Kidney epithelial cell (primary cell): ENCODE measurements at places on chromosomes 13 and 19. TPM values are rescaled to one million over a fixed set of nuclear protein-coding genes. Genes with fewer than 3 reads are reported as not detected.

DNA sequence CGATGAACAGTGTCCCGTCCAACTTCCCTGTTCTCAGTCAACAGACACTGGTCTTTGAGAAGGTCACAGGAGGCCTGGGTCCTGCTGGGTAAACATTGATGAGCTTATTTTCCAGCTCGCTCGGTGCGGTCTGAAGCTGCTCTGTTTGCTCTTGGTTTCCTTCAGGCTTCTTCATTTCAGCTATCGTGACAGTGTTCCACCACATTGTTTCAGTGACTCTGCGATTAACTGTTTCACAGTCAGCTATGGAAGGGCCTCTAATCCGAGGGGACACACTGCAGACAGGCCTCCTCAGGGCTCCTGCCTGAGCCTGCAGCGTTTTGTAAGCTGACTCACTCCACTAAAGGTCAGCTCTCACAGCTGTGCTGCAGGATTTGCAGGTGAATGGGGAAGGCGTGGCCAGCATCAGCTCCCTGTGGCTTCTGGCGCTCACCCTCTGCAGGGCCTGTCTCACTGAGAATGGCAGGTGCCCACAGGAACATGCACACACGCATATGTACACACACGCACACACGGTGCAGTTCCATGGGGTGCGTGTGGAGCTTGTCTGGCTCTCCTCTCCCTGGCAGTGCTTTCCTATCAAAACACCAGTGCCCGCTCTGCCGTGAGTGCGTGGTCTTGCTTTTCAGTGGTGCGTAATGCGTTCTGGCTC lies 62.9 kb upstream of the MCF2L start:
- no peak for DNase-seq

GRCh38 chr13:73433890-73434289 lies 375.1 kb downstream of the KLF5 start:
- no peak for DNase-seq

GRCh38 chr13:102580552-102581169 lies 16.1 kb upstream of the TPP2 start:
- DNase-seq = no peak

- no peak for DNase-seq
Measured at GRCh38 chr13:49444524-49445395, 686 bp downstream of the SETDB2 start.

DNA sequence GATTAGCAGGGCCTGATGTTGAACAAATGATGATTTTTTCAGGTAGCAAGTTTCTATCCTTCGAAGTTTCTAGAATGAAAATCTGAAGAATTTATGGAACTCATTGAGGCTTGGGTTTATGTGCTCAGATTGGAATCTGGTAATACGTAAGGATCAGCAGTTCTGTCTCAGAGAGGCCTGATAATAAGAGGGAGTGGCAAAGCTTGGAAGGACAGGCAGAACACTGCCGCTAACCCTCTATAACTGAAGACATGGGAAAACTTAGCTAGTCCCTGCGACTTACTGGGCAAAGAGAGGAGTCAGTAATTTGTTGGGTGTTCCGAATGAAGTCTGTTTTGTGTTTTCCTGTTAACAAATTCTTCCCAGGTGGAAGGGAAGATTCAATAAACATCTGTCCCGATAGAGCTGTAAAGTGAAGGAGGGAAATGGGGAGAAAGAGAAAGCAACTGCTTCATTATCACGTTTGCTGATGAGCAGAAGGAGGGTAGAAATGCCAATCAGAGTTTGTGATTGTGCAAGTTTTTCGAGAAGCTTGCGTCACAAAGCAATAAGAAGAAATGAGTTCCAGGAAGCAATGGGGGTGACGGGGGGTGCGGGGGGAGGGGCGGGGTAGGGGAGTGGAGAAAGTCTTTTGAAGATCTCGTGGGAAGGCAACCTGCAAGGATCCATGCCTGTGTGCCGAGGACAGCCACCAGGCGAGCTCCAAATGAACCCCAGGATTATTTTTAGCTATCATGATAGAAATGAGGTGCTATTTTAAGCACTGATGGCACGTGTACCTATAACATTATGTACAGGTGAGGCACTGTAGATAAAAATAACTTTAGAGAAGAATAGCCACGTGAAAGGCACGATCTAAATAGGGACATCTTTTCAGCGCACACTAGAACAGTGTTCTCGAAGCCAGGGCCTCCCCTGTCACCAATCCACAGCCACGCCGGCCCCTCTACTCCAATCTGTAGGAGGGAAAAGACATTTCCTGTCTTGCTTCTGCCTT lies 224.1 kb downstream of the FGF9 start:
- no peak for DNase-seq

- DNase-seq = no peak
Measured at GRCh38 chr19:30557212-30557611, 185.0 kb downstream of the ZNF536 start.

DNA sequence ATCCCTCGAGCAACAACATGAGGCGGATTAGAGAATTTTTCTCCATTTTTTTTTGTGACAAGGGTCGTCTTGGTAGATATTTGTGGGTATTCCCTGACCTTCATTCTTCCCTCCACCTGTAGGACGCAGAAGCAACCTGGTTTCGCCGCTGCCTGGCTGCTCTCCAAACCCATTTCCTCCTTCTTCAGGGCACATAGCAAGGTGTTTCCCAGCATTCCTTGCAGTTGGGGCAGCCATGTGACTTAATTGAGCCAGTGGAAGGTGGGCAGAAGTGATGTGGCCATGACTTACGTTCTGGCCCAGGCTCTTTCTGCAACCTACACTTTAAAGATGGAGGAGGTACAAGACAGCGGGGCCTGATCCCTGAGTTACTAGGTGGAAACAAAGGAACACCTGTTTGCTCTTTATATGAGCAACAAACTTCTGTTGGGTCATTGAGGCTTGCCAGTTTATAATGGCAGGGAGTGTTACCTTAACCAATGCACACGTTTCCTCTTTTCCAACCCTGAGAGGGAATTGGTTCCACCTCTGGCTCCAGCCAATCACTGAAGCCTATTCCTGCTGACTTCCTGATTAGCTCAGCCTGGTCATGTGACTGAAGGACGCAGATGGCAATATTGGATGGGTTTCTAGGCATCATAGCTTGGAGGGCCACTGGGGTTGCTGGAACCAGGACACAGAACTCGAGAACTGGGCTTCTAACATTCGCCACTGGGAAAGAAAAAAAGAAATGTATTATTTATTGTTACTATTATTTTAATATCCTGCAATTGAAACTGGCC lies 30.8 kb upstream of the ZNRF4 start:
- DNase-seq = no peak

- DNase-seq = no peak
Measured at GRCh38 chr19:49161987-49162386, 4.4 kb downstream of the TRPM4 start.

CLIP3 gene
- total RNA-seq = 4.6 and 4.7 TPM in 2 replicates

GRCh38 chr19:13104848-13105711 lies 2.4 kb upstream of the LYL1 start:
- DNase-seq = no peak

EBI3 gene
- total RNA-seq = 2.5 and 3.9 TPM in 2 replicates

DNA sequence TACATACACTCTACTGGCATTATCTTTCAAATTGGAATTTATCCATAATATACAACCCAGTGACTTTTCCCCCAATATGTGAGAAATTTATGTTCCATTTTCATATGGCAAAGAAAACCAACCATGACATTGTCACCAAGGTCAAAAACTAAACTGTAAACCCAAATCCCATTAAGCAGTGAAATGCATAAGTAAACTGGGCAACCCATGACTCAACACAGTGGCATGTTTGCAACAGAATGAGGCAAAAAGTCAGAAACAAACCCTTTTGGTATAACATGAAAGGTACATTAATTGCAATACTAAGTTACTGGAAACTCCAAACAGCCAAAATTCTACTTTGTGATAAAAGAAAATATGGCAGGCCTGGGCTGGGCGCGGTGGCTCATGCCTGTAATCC lies 4.9 kb downstream of the ZNF878 start:
- DNase-seq = no peak

CEACAM1 gene
- 2.1 and 3.6 TPM in 2 replicates for total RNA-seq

- DNase-seq = no peak
Measured at GRCh38 chr13:75748874-75749273, 112.7 kb downstream of the LMO7 start.

- peak; percentile 37 for DNase-seq
Measured at GRCh38 chr13:101520672-101521071, 68.2 kb downstream of the ITGBL1 start.

GRCh38 chr13:29684441-29684840 lies 89.0 kb upstream of the SLC7A1 start:
- DNase-seq = no peak

DNA sequence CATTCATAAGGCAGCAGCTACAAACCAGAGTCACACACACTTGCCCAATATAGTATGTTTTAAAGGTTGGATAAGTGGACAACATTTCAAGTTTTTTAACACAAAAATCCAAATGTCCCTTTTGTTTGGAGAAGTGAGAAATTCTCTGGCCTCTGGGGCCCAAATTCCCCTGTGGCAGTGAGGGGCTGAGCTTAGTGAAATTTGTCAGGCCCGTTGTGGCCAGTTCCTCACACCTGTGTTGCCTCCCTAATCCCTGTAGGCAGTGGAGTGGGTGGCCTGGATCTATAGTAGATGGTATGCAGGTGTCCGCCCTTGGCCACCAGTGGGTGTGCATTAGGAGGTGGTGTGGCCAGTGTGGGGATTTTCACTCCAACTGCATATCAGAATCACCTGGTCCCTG lies 6.7 kb downstream of the WDR62 start:
- no peak for DNase-seq

ZNF284 gene
- total RNA-seq = 1.1 and 1.5 TPM in 2 replicates

ZNF544 gene
- total RNA-seq = 34.4 and 40.6 TPM in 2 replicates

- no peak for DNase-seq
Measured at GRCh38 chr19:10424011-10424637, 3.8 kb downstream of the PDE4A start.

ZNF763 gene
- 0.54 and 1.3 TPM in 2 replicates for total RNA-seq

- no peak for DNase-seq
Measured at GRCh38 chr13:20719783-20720182, 16.3 kb downstream of the IL17D start.

DNA sequence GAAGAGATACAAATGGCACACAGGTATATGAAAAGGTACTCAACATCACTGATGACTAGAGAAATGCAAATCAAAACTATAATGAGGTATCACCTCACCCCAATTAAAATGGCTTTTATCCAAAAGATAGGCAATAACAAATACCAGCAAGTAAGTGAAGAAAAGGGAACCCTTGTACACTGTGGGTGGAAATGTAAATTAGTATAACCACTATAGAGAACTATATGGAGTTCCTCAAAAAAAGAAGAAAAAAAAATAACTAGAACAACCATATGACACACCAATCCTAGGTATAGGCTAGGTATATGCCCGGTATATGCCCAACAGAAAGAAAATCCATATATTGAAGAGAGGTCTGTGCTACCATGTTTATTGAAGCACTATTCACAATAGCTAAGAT lies 150.9 kb downstream of the VWA8 start:
- DNase-seq = no peak

TSEN34 gene
- total RNA-seq = 108 and 146 TPM in 2 replicates

DNA sequence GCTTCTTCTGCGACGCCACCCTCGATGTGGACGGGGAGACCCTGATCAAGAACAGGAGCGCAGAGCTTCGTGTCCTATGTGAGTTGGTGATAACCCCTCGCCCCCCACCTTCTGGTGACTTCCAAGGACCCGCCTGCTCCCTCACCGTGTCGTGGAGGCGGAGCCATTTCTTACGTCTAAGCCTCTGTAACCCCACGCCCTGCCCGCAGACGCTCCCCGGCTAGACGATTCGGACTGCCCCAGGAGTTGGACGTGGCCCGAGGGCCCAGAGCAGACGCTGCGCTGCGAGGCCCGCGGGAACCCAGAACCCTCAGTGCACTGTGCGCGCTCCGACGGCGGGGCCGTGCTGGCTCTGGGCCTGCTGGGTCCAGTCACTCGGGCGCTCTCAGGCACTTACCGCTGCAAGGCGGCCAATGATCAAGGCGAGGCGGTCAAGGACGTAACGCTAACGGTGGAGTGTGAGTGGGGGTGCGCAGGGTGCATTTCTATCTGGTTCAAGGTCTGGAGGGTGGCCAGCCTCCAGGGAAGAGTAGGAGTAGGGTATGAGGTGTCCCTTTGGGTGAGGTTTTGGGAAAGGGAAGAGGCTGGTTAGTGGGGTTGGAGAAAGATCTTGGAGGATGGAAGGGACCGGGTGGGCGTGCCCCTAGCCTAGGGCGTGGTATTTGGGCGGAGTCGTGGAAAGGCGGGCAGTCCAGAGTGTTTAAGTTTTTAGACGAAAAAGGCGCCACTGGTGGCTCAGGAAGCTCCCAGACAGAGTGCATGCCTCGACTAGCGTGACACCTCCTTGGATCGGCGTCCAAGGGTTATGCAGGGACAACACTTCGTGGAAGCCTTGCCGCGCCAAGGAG lies 3.3 kb downstream of the ICAM5 start:
- no peak for DNase-seq

CYP4F8 gene
- total RNA-seq = not detected in 2 replicates

TMEM59L gene
- total RNA-seq = 3.8 and 6.5 TPM in 2 replicates

- no peak for DNase-seq
Measured at GRCh38 chr13:110521296-110521680, 40.2 kb downstream of the RAB20 start.

DNA sequence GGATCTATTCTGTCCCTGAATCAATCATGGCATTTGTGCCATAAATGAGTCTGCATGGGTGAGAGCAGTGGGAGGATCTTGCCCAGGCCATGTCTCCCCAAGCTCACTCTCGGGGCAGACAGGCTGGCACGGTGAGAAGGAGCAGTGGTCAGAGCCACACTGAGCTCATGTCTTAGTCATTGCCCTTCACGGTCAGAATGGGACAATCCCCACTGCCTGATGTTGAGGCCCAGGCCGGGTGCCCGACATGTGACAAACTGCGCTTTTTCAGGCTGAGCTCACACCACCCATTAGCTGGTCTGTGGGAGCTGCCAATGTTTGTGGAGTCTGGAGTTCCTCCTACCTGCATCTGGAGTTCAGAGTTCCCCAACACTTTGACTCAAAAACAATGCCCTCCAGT lies 481.9 kb downstream of the COG6 start:
- DNase-seq = no peak

DNA sequence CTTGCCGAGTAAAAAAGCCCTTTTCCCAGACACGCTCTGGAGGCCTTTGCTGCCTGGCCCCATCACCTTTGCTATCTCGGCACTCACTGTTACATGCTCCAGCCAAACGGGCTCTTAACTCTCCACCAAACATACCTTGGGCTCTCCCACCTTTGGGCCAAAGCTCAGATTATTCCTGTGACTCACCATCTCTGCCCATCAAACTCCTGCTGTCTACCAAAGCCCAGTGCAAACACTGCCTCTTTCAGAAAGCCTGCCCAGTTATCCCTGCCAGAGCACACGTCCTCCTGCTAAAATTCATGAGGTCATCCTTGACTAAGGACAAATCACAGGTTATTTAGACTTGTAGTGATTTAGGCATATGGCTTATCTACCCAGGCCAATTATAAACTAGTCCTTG lies 48.1 kb upstream of the SERPINE3 start:
- no peak for DNase-seq

DNA sequence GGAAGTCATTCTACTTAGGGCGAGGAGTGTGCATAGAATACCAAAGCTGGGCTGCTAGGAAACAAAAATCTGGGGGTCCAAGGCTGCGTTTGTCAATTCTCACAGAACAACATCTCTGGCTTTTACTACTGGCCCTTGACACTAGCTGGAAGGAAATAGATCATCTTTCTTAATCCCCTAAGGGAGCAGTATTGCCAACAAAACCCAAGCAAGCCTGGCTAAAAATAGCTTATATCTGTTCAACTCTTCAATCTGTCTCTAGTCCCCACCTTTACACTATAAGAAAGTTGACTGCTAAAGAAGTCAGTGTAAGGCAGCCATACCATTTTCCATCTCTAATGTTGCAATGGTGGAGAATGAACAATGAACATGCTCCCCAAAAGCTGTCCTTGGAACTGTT lies 107.8 kb upstream of the SPRY2 start:
- no peak for DNase-seq
